ENCODE measurements at places on chromosomes 6 and 20.

DNA sequence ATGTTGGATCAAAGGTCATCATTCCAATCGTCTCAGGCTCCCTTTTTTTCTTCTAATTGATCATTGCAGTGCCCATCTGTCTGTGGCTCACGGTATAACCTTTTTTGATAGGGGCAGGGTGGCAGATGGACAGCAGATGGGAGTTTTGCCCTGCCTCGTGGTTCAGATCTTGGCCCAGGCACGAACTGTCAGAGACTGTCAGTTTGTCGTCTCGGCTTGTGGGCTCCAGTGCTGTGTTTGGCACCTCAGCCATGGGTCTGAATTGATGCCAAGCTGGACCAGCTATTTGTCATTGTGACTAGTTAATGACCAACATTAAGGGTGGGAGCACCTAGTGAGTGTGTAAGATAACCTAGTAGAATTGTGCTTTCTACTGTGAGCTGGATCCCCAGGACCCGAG is 197.6 kb downstream of the PRL start:
- DNase-seq = no peak

- no peak for DNase-seq
Observed at GRCh38 chr6:55636406-55637102, 57.6 kb upstream of the HMGCLL1 start.

- DNase-seq = no peak
Observed at GRCh38 chr6:54020334-54020733, 90.9 kb upstream of the MLIP start.

GRCh38 chr6:106637717-106638341 is 8.5 kb downstream of the QRSL1 start:
- no peak for DNase-seq

GRCh38 chr6:152572338-152573088 is 64.6 kb downstream of the SYNE1 start:
- DNase-seq = no peak

DNA sequence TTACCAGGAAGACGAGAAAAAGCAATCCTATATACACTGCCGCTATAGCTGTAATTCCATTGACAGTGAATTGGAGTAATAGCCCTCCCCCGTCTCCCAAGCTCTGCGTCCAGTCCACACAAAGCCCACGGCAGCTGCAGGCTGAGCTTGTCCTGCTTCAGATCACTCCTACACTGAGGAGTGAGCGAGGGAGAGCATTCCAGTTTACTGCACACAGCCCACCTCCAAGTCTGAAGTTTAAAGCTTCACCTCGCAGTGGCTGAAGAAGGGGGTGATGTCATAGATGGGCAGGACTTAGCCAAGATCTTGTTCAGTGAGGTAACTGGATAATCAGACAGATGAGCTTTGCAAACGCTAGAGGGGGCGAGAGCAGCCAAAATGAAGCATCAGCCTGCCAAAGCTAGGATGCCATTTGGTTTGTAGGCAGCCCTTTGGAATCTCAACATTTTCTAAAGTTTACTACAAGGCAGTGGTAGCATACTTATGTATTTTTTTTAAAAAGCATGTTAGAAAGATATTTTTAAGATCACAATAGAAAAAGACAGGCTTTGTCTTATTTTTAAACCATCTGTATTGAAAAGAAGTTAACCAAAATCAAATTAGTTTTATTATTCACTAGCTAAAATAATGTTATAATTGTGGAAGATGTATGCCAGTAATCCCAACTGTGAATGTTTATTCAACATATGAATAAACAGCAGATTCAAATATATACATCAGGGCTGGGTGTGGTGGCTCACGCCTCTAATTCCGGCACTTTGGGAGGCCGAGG is at the start of gene FLRT3:
Gene FLRT3, minus strand, starts transcription at position 213 of the 772 bp plus-strand sequence. CDS start 10,106 bp downstream, outside the sequence.
- DNase-seq = peak; percentile 50

- no peak for DNase-seq
Observed at GRCh38 chr6:30814146-30815040, 69.9 kb upstream of the DDR1 start.

- no peak for DNase-seq
Observed at GRCh38 chr6:56518995-56519767, 123.5 kb downstream of the DST start.

DNA sequence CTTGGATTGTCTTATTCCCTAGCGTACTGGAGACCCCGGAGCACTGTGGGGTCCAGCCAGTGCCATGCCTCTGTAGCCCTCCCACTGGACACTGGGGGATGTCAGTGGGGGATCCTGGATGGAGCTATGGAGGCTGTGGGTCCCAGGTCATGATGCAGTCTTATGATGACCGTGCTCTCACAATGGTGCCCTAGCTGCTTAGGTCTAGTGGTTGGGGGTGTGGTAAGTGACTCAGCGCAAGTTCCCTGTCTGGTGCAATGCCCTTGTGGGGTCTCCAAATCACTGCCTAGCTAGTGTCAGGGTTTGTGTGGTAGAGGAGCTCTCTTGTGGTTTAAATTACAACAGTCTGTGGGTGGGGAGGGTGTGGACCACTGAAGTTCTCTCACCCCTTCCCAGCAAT is 135.4 kb downstream of the CDC5L start:
- no peak for DNase-seq

GRCh38 chr6:4647414-4648365 is 128.5 kb upstream of the CDYL start:
- peak; percentile 58 for DNase-seq

- no peak for DNase-seq
Observed at GRCh38 chr6:26155061-26155930, 68.1 kb downstream of the HFE start.

GRCh38 chr6:106099235-106099537 is 13.1 kb downstream of the PRDM1 start:
- no peak for DNase-seq

- no peak for DNase-seq
Observed at GRCh38 chr20:31713312-31714273, 9.1 kb downstream of the BCL2L1 start.

- peak; percentile 30 for DNase-seq
Observed at GRCh38 chr6:41940759-41941279, 789 bp downstream of the CCND3 start.

DNA sequence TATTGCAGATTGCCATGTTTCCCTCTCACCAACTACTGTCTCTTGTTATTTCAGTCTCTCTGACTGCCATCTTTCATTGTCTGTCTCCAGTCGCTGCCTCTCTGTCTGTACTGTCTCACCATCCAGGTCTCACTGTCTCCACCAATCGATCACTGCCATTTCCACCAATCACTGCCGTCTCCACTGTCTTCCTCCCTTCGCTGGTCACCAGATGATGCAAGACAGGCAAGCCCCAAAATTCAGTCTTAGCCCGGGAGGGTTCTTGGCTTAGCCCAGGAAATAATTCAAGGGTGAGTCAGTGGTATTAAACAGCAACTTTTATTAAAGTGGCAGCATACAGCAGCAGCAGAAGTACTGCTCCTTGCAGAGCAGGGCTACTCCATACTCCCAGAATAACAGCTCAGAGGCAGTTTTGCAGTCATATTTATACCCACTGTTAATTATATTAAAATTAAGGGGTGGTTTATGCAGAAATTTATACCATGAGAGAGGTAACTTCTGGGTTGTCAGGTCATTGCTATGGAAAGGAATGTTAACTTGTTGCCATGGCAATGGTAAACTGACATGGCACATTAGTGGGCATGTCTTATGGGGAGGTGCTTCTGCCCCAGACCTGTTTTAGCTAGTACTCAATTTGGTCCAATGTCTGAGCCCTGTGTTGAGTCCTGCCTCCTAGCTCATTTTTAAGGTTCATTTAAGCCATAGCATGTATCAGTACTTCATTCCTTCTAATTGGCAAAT is 23.0 kb upstream of the ECHDC1 start:
- DNase-seq = no peak

GRCh38 chr6:23537828-23538227 is 588.2 kb upstream of the NRSN1 start:
- no peak for DNase-seq

- no peak for DNase-seq
Observed at GRCh38 chr20:45452772-45453691, 16.5 kb upstream of the WFDC2 start.

GRCh38 chr6:117504478-117505144 is 22.1 kb downstream of the DCBLD1 start:
- no peak for DNase-seq

GRCh38 chr6:169967687-169968086 is 216.3 kb downstream of the ERMARD start:
- no peak for DNase-seq

DNA sequence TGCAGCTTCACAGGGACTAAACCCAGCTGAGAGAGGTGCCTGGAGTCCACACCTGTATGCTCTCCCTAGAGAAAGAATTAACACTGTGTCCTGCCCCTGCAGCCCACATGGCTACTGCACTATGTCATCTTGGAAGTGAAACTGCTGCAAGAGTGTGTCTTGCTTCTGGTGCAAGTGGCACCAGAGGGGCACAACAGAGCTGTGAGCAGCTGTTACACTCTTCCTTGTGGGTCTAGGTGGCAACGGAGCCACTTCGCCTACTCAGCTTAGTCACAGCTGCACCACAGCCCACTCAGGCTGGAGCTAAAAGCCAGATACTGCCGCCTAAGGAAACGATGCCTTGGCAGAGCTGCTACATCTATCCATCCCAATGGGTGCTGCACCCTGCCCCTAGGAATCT is 391.4 kb downstream of the COL12A1 start:
- DNase-seq = no peak

- no peak for DNase-seq
Observed at GRCh38 chr6:168083514-168083885, 4.5 kb upstream of the FRMD1 start.

Measured in nucleus accumbens (tissue), 56 donors.